ENCODE measurements at places on chromosomes 1 and 21.

GRCh38 chr1:110007046-110007830 is 22.7 kb downstream of the AHCYL1 start:
- DNase-seq = no peak

DNA sequence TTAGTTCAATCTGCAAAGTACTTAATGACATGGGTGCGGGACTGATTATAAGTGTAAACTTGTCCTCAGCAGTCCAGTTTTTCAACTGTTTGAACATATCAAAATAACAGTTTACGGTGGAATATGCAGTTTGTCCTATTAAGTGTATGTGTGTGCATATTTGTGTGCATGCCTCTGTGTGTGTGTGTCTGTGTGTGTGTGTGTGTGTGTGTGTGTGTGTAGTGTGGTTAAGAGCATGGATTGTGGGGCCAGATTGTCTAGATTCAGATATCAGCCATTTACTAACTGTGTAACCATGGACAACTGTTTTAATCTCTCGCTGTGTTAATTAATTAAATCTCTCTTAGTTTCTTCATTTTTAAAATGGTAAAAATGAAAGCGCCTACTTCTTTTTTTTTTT is 39.0 kb downstream of the NEXN start:
- DNase-seq = no peak

- DNase-seq = peak; percentile 71
These were observed 71.4 kb upstream of the ZBTB40 start for GRCh38 chr1:22380024-22380785.

DNA sequence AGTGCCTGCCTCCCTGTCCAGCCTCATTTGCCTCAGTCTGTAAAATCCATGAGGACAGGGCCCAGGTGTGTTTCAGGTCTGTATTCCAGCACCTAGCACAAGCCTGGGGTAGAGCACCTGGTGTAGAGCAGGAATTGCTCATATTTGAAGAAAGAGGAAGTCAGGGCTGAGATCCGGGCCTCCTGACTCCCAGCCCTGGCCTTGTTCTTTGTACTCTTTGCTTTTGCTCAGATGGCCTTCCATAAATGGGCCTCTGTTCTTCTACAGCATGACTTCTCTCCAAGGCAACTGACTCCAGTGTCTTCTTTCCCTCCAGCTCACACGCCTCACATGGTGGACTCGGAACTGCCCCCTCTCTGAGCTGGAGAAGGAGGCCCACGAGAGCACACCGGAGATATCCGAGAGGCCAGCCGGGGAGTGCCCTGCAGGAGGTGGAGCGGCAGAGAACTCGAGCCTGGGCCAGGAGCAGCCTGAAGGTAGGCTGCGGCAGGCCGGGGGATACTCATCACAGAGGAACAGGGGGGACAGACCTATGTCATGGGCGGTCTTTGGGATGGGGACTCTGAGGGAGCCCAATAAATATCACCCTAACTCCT is 19.7 kb downstream of the SLC5A9 start:
- DNase-seq = no peak

DNA sequence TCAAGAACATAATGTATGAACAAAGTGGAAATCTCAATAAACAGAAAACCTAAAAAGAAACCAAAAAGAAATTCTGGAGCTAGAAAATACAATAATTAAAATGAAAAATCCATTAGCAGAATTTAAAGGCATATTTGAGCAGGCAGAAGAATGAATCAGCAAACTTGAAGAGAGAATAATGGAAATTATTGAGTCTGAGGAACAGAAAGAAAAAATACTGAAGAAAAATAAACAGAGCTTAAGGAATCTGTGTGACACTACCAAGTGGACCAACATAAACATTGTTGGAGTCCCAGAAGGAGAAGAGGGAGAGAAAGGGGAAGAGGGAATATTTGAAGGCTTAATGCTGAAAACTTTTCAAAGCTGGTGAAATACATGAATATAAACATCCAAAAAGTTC is 54.5 kb downstream of the MAGI3 start:
- no peak for DNase-seq

- peak; percentile 6 for DNase-seq
These were observed 10.3 kb downstream of the FBXO28 start for GRCh38 chr1:224124220-224124619.

- peak; percentile 50 for DNase-seq
These were observed 642 bp downstream of the RSRP1 start for GRCh38 chr1:25246600-25247023.

DNA sequence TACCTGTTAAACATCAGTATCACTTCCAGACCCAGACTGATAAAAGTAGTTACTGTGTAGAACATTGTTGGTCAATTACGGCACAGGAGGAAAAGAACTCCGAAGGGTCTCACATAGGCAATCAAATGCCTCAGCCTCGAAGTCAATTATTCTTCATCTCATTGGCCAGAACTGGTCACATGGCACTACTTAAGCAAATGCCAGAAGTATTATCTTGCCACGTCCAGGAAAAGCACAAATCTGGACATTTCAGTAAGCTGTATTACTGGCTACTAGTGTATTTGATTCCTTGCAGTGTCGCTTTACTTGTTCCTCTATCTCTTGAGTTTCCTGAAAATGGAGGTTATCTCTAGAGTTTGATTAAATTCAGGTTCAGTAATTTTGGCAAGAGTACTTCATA is 24.4 kb downstream of the DIO1 start:
- no peak for DNase-seq

GRCh38 chr1:155294520-155295182 is 6.6 kb downstream of the PKLR start:
- DNase-seq = no peak

DNA sequence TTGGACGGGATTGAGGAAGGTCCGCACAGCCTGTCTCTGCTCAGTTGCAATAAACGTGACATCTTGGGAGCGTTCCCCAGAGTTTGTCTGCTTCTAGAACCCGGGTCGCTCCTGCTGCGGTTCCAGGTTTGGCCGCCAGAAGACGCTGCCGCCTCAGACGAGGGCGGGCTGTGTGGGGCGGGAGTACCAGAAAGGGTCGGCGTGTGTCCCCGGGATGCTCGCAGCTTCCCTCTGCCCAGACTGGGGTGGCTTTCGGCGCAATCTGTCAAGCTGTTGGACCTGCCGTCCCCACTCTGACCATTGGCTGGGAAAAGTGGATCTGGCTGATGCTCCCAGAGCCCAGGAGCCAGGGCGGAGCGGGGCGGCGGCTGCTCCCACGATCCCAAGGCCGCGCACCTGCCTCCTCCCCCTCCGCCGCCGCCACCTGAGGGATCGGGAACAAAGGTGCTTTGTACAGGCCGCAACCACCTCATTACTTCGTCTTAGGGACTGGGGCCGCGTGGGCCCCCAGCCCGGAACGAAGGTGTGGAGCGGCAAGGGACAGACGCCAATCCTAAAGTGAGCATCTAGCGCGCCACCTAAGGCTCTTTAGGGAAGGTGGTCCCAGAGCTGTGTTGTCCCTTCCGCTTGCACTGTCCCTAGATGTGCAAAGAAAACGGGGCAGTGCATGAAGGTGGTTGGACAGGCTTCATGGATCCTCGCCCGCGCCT is 683 bp upstream of the EFNA4 start:
- peak; percentile 69 for DNase-seq

DNA sequence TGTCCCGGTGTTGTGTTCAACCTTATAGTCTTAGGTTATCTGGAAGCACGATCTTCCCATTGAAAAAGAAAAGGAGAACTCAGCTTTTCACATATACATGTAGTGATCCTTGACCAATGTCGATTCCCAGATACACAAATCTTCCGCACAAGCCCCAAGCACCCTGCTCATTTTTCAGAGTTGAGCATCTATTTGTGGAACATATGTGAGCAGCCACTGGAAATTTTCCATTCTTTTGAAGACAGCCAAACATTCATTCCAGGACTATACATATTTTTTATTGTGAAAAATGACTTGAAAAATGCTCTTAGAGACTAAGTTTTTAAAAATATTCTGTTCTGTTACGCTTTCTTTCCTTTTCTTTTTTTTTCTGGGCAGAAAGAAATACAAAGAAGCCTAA is 371.9 kb downstream of the RGS7 start:
- DNase-seq = no peak

DNA sequence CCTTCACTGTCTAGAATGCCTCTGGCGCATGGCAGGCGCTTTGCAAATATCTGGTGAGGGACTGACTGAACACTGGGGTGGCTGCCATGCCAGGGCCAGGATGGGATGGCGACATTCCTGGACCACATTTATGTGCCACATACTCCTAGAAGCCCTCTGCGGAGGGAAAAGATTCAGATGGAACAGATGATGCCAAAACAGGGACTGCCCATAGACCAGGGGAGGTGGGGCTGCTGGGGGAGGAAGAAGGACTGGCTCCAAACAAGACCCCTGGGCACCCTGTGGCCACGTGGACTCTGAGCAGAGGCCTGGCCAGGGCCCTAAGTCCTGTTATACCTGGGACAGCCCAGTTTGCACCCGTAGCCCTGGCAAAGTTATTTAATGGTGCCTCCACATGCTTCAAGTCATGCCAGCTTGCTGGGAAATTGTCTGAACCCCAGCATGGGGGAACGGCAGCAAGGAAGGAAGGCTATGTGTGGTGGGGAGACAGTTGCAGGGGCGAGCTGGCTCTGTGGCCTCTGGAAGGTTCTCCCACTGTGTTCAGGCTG is 44.1 kb downstream of the UMODL1 start:
- no peak for DNase-seq

GRCh38 chr21:43192501-43193081 is 23.8 kb downstream of the CRYAA start:
- DNase-seq = no peak

DNA sequence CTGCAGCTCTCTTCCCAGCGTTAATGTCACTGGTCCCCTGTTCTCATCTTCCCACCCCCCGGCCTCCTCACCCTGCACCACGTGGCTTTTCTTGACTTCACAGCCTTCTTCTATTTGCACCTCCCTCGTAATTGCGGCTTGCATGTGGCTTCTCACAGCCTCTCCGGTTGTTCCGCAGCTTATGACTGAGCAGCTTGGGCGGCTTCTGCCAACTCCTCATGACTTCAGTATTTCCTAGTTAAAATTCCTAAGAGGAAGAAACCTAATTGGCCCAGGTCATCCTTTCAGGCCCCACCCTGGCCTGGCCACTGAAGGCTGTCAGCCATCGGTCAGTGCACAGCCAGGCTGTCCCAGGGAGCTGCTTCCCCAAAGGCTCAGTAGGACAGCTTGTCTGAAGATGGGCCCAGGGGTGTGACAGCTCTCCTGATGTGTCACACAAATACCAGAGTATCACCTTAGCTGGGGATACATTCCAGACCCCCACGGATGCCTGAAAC is 8.6 kb upstream of the RERE start:
- DNase-seq = peak; percentile 98

DNA sequence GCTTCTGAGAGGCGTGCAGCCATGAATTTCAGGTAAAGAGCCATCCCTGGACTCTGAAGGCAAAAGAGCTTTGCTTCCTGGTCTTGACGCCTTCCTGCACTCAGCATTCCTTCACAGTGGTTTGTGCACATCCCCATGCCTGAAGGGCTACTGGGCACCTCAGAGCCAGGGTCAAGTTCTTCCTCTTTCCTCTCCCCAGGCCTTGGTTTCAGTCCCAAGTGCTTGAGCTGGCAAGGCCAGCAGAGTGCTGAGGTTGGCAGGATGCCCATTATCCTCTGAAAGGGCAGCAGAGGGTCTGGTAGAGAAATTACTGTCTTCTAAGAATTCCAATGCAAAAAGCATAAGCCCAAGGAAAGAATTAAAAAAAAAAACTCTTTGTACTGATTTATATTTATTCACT is 1064.9 kb downstream of the TTLL7 start:
- DNase-seq = no peak

DNA sequence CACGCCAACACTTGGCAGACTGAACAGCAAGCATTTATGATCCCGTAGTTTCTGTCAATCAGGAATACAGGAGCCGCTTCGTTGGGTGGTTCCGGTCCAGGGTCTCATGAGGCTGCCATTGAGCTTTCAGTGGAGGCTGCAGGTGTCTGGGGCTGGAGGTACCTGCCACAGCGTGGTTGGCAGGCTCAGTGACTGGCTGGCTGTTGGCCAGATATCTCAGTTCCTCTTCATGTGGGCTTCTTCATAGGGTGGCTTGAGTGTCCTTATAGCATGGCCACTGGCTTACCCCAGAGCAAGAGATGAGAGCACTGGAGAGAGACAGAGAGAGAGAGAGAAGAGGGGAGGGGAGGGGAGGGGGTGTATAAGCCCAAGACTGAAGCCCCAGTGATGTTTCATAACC is 29.3 kb downstream of the PIK3CD start:
- no peak for DNase-seq

- no peak for DNase-seq
These were observed 62.2 kb upstream of the ATP1B1 start for GRCh38 chr1:169044296-169044695.

GRCh38 chr1:199044191-199044590 is 405.4 kb downstream of the PTPRC start:
- no peak for DNase-seq
